ENCODE measurements at places on chromosomes 7 and 10.
A peak's percentile ranks its signal among the peaks of the same experiment; 100 is the strongest.

- no peak for DNase-seq
Measured at GRCh38 chr10:131282961-131283360, 28.6 kb downstream of the TCERG1L start.

DNA sequence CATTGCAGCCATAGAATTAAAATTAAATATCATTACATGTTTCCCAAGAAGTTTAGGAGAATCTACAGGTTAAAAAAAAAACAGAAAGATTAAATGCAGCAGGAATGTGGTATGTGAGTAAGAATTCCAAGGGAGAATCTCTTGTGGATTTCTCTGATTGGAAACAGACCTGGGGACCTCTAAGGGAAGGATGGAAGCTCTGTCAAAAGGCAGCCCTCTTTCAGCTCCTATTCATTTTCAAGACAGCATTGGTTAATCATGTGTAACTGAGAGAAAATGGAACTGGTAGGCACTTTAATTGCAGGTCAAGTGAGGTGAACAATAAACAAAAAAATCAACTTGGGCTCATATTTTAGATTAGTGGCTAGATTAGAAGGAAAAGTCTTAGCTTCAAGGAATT is 81.4 kb upstream of the MTPN start:
- DNase-seq = no peak

- DNase-seq = no peak
Measured at GRCh38 chr7:80047856-80048459, 86.7 kb upstream of the GNAI1 start.

DNA sequence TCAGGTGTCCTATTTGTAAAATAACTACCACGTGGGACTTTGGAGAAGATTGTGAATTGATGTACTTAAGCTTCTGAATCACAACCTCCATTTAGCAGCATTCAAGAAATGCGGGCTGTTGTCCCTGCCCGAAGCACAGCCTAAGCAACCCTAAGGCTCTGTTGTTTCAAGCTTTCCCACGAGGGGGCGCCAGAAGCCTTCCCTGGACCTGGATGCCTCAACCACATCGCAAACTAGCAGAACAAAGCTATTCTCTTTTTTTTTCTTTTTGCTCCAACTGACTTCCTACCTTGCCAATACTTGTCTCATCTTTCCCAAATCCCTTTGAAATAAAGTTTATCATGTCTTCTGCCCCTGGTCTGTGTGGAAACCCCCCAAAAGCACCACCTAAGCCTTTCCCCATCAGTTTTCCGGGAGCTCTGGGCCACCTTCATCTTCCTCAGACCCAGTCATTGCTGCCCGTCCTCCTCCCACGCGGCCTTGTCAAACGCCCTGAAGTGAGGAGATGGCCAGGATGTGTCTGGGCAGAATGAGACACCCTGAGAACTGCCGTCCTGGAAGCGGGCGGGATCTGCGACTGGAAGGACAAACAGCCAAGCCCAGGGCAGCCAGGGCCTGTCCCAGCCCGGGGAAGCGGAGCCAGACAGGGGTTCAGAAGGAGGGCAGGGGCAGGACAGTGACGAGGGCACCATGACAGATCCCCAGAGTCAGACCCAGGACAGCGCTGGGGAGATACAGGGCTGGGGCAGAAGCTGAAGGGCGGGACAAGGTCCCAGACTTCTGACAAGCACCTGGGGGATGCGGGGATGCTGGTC is 112.7 kb downstream of the SLIT1 start:
- DNase-seq = peak; percentile 94

DNA sequence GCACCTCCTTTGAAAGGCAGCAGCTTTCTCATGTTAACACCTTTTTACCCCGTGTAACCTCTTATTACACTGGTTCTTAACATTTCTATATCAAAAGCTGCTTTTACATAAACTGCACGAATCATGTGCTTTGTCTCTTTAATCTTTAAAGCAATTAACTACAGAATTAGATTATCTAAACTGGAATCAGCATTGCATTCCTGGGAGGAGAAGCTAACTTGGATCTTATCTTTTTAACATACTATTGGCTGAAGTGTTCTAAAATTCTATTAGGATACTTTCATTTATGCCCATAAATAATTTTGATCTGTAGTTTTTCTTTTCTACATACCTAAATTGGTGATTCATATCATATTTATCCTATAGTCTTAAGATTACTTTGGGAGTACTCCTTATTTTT is 428.4 kb upstream of the IGFBP3 start:
- no peak for DNase-seq

- no peak for DNase-seq
Measured at GRCh38 chr10:51642581-51642980, 56.8 kb downstream of the CSTF2T start.

DNA sequence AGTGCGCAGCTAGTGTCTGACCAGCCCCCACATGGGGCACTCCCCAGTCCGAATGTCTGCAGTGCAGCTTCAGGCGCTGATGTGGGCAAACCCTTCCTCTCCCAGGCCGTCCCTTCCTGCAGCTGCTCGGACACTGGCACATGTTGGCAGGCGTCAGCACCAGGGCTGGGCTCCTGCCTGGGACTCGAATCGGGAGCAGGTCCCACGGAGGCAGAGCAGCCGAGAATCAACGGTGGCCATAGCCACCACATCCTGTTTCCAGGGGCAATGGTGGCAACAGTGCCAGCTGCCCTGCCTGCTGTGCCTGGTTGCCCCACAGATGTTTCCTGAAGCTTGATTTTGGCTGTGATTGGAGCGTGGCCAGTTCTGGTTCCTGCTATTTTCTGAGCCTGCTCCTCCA is 65.8 kb downstream of the MGMT start:
- DNase-seq = no peak

GRCh38 chr10:24568042-24568441 is 155.6 kb downstream of the ARHGAP21 start:
- no peak for DNase-seq

GRCh38 chr10:73848821-73849489 is 25.4 kb downstream of the CAMK2G start:
- peak; percentile 97 for DNase-seq

- DNase-seq = no peak
Measured at GRCh38 chr7:101174322-101174854, 5.7 kb downstream of the NAT16 start.

DNA sequence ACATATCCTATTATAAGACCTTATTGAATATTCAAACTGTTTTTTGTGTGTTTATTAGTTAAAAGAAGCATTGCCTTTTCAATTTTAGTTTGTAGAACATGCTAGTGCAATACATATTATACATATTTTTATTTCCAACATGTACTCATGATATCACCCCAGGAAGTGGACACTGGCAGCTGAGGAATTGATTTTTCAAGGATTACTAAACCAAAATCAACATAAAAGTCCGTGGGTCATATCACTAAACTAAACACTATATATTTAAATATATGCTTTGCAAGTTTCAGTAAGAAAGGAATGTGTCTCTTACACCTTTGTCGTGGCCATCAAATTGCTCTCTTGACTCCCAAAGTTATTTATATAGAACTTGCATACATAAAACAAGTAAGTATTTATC is 185.2 kb downstream of the AGMO start:
- no peak for DNase-seq

GRCh38 chr10:124324451-124324850 is 94.3 kb downstream of the OAT start:
- no peak for DNase-seq

DNA sequence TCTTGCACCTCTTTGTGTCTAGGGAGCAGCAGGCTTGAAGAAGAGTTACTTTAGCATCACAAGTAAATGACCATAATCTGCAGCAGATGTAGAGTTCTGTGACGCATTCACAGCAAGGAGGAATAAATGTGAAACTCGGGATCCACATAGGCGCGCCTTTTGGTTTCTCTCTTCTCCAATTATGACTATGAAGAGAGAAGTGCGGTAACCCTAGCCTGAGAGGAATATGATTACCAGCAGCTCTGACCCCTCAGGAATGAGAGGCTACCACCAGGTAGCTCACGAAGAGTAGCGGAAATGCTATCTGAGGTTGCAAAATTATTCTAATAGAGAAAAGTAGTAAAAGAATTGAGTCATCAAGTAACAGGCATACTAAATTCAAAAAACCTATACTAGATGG is 25.2 kb upstream of the DMTF1 start:
- no peak for DNase-seq

GRCh38 chr7:108103558-108104298 is 26.4 kb downstream of the LAMB4 start:
- no peak for DNase-seq

DNA sequence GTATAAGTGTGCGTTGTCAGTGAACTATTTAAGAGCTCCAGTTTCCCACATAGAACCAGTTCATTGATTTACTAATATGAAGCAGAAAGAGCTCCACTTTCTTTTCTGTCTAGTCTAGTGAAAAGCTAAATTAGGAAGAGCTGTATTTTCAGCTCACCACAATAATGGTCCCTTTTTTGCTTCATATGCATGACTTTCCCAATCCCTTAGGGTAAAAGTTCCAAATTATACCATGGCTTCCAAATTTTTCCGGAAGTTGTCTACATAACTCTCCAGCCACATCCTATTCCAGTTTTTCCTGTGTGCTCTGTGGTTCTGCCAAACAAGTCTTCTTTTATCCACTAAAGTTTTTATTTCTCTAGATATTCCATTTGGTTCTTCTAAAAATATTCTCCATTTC is 685.2 kb downstream of the REEP3 start:
- no peak for DNase-seq

- DNase-seq = no peak
Measured at GRCh38 chr10:114539623-114540022, 118.5 kb downstream of the ABLIM1 start.

GRCh38 chr7:137882806-137883205 is 36.0 kb upstream of the DGKI start:
- no peak for DNase-seq

- no peak for DNase-seq
Measured at GRCh38 chr7:70638158-70639107, 493.5 kb upstream of the GALNT17 start.

DNA sequence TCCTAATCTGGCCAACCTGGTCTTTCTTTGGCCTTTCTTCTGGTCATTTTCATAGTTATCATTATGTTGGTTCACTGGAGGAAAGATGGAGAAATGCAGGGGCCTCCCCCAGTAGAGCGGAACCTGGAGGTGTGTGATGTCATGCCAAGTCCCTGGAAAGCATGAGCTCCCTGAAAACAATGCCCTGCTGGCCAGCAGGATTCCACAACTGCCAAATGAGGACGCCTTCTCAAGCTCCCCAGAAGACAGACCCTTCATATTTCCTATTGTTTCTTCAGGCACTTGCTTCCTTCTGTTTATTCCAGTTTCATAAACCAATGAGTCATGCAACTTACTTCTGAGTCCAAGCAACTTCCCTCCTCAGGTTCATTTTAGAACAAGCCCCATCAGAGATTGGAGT is 339.0 kb downstream of the GATA3 start:
- DNase-seq = no peak

GRCh38 chr7:117688126-117688525 is 185.1 kb downstream of the CTTNBP2 start:
- DNase-seq = no peak

DNA sequence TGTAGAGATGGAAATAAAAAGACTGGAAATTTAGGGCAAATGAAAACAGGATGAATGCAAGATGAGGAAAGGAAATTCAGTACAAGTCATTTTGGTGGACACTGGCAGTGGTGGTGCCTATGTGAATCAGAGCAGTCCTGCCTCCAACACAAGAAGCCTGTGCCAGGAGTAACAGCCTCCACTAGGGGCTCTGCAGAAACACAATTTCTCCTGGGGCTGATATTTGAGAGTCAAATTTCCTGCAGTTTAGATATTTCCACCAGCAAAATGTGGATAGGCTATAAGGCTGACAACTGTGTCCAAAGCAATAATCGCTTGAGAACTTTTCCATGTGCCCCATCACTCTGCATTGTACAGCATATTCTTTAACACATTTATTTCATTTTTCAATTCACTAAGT is 4.7 kb upstream of the PLXDC2 start:
- no peak for DNase-seq

DNA sequence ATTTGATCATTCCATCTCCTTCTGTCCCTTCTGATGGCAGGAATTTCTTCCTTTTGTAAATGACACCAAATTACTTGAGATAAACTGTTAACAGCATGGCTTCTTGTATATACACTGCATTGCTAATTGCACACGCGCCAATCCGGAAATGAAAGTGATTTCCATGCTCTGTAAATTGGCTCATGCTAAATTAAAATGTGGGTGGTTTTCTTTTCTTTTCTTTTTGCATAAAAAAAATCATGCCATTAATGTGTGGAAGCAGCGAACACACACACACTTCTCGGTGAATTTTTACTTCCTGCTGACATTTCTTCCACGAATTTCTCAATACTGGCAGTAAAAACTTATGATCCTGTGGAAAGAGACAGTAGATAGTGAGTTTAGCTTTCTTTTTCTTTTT is 123.1 kb upstream of the CCDC6 start:
- no peak for DNase-seq

GRCh38 chr7:144859739-144860138 is 23.9 kb upstream of the TPK1 start:
- no peak for DNase-seq

DNA sequence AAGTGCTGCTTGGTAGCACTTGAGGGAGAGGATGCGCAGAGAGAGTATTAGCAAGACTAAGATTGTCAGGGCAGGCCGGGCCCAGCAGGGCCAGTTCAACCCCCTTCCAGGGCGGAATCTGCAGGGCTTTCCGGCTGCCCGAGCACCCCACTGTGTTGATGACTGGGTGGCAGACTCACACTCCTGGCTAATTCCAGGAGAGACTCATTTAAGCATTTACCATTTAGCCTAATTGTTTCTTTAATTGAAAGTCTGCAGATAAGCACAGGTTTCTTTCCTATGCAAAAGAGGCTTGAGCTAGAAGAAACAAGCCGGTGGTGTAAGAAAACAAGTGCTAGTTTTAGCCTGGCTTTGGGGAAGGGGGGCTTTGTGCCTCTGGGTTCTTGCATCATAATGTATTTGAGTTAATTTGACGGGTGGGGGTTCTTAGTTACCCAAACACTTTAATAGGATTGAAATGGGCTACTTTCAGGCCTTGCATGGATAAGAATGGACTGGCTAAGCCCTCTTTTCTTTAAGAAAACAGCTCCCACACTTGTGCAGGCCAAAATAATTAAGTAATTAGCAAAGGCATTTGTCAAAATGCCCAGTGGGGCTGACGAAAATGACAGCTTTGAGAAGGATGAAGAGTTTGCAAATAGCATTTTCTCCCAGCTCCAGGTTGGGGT is 201.3 kb downstream of the MYOF start:
- no peak for DNase-seq

GRCh38 chr10:127257395-127257794 is 61.0 kb upstream of the INSYN2A start:
- DNase-seq = no peak

- no peak for DNase-seq
Measured at GRCh38 chr10:125773687-125774543, 1.7 kb downstream of the MMP21 start.

- peak; percentile 58 for DNase-seq
Measured at GRCh38 chr7:105015390-105015965, 1.5 kb downstream of the KMT2E start.

DNA sequence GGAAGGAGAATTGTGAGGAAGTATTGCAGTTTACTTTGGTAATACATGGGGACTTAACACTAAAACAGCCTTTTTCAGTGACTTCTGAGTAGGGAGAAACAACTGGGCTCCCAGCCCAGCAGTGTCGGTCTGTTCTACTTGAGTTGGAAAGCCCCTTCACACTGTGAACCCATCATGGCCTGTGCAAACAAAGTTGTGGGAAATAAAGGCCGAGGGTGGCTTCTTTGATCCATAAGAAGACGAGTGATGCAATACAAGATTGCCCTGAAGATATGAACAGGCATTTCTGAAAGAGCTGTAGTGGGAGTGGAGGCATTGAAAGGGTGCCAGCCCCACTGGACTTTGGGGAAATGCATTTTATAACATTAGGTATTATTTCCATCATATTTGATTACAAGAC is 28.3 kb downstream of the C10orf120 start:
- DNase-seq = no peak
